ENCODE measurements at places on chromosomes 16 and 17.

- DNase-seq = no peak
Observed at GRCh38 chr17:903691-904481, 75.7 kb downstream of the NXN start.

GRCh38 chr16:21100447-21100846 is 50.2 kb downstream of the DNAH3 start:
- no peak for DNase-seq

GRCh38 chr17:1267471-1267943 is 2.7 kb upstream of the BHLHA9 start:
- DNase-seq = no peak

- DNase-seq = no peak
Observed at GRCh38 chr17:58120195-58120822, 27.9 kb upstream of the OR4D1 start.

DNA sequence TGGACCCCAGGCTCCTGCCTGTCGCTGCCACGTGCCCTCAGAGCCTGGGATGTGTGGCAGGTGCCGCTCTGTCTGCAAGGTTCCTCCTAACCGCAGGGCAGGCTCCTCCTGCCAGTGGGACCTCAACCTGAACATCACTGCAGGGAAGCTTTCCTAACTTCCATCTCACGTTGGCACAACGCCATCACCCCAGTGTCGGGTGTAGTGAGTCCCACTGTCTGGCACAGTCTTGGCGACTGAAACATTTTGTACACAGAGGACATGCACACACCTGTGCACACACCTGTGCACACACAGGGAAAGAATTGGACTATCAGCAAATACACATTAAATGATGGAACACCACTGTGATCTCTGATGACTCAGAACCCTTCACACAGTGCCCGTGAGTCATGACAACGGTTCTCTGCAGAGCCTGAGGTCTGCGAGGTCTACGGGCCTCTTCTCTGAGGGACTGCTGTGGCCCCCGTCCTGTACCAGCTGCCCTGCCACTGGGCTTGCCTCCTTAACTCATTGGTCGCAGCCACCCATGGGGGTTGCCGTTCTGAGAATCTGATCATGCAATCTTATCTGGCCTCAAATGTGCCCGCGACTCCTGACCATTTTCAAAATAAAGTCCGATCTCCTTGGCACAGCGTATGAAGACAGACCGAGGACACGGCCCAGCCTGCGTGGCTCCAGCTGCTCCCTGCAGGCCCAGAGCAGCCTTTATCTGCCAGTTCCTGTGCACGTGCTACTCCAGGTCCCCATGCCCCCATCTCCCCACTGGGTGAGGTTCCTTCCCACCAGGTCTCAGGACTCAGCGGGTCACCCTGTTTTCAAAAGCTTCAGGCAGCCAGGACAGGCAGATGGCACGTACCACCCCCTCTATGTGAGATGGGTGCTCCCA is 7.6 kb downstream of the CCDC57 start:
- DNase-seq = no peak

GRCh38 chr16:58317608-58318152 is 22.9 kb upstream of the PRSS54 start:
- no peak for DNase-seq

GRCh38 chr17:50210240-50211225 is 9.1 kb upstream of the COL1A1 start:
- DNase-seq = no peak

- no peak for DNase-seq
Observed at GRCh38 chr16:85569039-85569614, 44.0 kb upstream of the GSE1 start.

DNA sequence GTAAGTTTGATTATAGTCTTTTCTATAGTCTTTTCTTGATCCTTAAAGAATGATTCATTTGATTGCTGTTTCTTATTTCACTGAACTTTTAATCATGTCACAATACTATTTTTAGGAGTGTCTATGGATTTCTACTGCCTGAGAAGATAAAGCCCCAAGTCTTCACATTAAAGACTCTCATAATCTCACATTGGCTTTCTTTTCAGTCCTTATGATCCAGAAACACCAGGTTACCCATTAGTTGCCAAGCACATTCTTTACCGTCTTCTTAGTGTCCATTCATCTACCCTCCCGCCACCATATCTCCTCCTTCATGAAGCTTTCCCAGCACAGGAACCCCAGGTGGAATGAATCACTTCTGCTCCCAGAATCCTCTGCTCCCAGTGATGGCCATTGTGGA is 49.5 kb upstream of the MYOCD start:
- no peak for DNase-seq

DNA sequence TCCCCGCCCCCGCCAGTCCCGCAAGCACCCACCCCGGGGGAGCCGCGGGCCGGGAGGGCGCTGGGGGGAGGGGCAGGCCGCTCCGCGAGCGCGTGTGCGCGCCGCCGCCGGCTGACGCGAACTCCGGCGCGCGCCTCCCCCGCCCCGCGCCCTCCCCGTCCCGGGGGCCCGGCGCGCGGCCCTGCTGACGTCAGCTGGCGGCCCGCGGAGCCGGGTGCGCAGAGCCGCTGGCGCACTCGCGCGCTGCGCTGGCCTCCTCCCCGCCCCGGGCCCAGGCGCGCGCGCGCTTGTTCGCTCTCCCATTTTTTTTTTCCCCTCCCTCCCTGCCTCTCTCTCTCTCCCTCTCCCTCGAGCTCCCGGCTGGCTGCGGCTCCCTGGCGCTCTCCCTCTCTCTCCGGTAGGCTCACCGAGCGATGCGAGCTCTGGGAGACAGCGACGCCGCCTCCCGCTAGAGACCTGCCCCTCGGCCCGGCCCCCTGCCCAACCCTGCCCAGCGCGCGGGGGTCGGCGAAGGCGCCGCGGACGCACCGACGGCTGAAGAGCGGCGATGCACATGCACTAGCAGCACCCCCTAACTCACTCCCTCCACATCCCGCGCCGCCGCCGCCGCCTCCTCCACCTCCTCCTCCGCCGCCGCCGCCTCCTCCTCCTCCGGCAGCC is at the start of gene GNAO1:
GNAO1 (plus strand) TSS at position 334 of the 660 bp plus-strand sequence. CDS start 747 bp downstream, outside the sequence.
- no peak for DNase-seq

GRCh38 chr16:57203451-57203850 is 17.3 kb downstream of the RSPRY1 start:
- no peak for DNase-seq

GRCh38 chr16:69083306-69083941 is 22.0 kb upstream of the HAS3 start:
- no peak for DNase-seq

DNA sequence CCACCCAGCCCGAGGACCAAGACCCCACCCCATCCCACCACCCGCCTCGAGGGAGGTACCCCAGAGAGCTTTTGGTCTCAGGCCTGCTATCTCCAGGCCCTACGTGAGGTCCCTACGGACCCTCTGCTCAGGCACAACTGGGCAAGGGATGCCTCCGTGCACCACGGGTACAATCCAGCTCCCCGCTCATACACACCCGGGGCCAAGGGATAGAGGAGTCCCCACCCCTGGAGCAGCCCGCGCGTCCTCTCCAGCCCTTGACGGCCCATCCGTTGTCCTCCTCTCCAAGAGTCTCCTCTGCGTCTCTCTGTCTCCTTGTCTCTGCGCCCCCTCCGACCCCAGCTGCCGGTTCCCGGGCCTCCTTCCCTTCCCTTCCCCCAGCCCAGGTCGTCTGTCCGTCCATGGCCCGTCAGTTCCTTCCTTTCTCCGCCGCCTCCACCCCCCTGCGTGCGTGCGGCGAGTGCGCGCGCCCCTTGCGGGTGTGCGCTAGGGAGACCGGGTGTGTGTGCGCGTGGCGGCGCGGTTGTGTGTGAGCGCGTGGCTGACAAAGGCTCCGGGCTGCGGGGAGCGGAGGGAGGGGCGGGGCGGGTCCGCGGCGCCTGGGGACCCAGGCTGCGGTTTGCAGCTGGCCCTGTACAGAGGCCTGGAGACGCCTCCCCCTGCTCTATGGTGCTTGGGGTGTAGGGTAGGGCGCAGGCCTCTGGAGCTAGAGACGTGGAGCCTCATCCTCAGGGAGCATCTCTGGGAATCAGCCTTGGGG is 930 bp downstream of the SPNS2 start:
- DNase-seq = no peak

DNA sequence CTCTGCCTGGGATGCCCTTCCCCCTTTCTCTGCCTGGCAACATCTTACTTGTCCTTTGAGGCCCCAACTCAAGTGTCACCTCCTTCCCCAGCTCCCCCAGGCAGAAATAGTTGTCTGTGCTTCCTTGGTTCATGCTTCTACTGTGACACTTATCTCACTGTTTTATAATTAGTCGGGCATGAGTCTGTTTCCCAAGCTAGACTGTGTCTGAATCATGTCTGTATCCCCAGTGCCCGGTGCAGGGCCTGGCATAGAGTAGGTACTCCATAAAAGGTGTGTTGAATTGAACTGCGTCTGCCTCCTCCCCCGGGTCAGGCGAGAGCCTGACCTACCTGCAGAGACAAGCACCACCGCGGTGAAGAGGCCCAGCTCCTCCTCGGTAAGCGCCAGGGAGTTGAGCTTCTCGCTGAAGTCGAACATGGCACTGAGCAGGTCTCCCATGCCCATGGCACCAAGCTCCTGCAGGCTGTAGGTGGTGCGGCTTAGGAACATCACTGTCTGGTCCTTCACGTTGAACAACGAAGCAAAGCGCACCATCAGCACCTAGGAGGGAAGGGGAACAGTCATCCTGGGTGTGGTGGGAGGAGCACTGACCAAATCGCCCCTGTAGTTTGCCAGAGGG is 6.7 kb downstream of the NR1D1 start:
- no peak for DNase-seq

DNA sequence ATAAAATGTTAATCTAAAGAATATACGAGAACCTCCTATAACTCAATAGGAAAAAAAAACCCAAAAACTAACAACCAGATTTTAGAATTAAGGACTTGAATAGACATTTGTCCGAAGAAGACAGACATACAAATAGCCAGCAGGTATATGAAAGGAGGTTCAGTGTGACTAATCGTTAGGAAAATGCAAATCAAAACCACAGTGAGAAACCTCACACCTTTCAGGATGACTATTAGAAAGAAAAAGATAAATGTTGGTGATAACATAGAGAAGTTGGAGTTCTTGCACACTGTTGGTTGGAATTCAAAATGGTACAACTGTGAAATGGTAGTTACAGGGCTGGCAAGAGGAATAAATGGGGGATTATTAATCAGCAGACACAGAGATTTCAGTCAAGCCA is 339.0 kb downstream of the TMEM114 start:
- DNase-seq = no peak

DNA sequence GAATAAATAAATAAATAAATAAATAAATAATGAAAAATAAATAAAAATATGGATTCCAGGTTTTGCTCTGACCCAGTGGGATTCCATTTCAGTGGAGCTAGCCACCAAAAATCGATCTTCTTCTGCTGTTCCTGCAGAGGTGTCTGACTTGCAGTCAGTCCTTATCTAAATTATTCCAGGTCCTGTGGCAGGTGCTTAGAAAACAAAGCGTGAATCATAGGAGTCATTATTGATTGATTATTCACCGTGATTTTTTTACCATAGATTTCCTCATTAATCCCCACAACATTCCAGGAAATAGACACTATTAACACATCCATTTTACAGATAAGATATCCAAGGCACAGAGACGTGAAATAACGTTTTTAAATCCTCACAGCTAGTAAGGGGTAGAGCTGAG is 31.5 kb upstream of the ABR start:
- DNase-seq = no peak

DNA sequence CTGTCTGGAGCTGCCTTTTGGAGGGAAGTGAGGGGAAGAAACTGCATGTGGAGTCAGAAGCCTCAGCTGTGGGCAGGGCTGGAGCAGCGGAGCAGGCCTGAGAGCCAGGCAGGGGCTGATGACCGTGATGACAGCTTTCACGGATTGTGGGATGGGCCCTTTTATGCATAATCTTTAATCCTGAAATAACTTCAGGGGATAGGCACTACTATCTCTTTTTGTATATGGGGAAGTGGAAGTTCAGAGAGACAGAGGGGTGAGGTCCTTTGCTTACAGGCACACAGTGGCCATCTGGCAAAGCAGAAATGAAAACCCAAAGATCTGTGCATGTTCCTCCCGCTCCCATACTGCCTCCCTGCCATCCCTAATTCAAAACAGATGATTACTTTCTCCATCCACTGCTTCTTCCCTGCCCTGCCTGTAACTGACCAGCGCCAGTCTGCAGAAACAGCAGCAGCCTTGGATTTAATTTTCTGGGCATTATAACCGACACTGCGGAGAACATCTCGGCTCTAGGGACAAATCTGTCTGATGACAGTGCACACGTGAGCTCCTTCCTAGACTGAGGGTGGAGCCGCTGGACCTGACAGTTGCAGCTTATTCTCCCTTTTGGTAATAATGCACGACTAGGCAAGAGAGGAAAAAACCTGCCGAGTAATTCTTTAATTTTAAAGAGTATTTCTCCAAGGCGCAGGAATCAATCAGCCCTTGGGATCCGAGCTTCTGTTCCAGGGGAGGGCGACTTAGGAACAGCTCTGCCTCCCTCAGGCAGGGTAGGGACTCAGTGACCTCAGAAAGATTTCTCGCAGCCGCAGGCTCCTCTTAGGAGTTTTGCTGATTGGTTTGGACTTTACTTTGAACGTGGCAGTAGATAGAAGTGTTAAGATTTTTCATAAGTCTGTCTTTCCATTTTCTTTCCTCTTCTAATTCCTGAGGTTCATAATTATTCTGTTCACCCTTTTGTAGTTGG is 95.4 kb downstream of the UTP18 start:
- no peak for DNase-seq

- no peak for DNase-seq
Observed at GRCh38 chr16:86736502-86736901, 158.2 kb downstream of the FOXL1 start.

DNA sequence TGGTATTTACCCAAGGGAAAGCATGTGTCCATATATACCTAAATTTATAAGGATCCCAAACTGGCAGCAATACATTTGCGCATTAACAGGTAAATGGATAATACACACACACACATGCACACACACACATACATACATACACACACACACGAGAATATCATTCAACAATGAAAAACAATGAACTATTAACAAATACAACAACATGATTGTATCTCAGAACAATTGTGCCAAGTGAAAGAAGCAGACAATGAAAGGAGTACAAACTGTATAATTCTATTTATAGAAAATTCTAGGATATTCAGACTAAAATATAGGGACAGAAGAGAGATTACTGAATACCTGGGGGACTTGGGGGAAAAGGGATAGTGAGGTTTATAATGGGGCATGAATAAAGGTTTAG is 323.0 kb downstream of the KCNJ2 start:
- no peak for DNase-seq

GRCh38 chr16:25886598-25886997 is 194.8 kb downstream of the HS3ST4 start:
- no peak for DNase-seq

GRCh38 chr16:11538880-11539279 is 47.8 kb downstream of the LITAF start:
- DNase-seq = no peak

DNA sequence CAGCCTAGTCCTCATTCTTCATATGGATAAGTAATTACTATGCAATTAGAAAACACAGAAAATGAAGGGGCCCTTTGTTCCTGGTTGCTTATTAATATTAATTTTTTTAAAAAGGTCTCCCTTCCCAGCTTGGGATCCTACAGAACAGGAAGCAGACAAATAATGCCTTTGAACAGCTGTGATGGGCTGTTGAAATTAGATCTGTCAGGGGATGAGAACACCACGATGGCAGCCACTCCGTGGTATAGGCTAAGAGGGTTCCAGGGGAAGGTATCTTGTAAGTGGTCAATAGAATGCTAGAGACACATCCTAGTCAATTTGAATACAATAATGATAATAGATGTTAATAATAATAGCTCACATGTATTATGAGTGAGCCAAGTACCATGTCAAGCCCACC is 83.1 kb downstream of the CCDC182 start:
- peak; percentile 32 for DNase-seq

GRCh38 chr17:27573971-27574525 is 56.9 kb upstream of the LGALS9 start:
- DNase-seq = no peak

GRCh38 chr16:19238406-19238805 is 47.1 kb upstream of the CLEC19A start:
- no peak for DNase-seq
